ENCODE measurements at places on chromosomes 12 and 14.

- peak; percentile 39 for DNase-seq
Measured at GRCh38 chr12:34033628-34034296, 11.5 kb downstream of the ALG10 start.

GRCh38 chr14:54194501-54194900, 202.3 kb upstream of the CDKN3 start:
- DNase-seq = no peak

DNA sequence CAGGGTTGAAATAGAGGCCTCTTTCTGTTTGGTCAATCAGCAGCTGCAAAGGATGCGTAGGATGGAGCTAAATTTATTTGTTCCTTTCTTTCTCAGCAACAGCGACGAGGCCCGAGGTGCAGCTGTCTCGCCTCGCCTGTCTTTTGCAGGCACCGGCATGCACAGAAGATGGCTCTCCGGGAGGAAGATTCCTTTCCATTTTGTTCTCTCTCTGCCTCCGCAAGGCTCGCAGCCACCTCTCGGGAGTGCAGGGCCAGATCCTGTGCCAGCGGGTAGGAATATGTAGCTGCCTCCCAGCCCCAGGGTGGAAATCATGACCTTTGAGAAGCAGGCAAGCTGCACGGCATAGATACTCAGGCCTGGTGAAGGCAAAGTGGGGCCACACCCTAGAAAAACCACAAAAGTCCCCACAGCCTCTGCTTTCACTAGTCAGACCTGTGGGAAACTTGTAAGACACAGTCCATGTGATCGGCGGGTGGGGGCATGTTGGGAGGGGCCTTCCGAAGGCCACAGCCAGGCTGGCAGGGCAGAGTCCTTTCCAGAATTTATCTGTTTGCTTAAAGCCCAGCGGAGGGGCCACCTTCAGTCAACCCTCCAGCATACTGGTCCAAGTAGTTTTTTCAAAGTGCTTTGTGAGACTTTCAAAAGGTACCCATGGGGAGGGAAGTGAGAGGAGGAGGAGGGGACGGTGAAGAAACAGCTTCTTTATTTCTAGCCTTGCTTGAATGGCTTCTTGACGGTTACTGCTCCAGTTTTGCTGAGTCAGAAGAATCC, at the start of gene MAP1LC3B2:
Gene MAP1LC3B2 (plus strand): TSS at position 220 of the 774 bp plus-strand sequence. CDS start 16,562 bp downstream, outside the sequence.
- no peak for DNase-seq

DNA sequence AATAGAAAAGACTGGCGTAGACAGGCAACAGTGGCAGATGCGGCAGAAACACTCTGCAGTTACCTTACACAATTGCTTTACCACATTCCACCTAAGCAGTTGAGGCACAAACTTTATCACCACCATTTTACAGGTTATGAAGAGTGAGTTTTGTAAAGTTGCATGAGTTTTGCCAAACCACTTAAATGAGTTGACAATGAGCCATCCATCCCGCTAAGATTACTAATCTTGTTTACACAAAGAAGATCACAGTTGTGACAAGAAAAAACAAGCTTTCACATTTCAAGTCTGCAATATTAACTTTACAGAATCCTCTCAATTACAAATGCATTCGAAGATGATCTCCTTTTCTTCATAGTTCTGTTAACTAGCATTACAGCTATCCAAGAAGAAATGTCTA, 1.8 kb downstream of the TMCC3 start:
- DNase-seq = no peak

- DNase-seq = no peak
Measured at GRCh38 chr12:123938679-123939480, 33.8 kb downstream of the CCDC92 start.

DNA sequence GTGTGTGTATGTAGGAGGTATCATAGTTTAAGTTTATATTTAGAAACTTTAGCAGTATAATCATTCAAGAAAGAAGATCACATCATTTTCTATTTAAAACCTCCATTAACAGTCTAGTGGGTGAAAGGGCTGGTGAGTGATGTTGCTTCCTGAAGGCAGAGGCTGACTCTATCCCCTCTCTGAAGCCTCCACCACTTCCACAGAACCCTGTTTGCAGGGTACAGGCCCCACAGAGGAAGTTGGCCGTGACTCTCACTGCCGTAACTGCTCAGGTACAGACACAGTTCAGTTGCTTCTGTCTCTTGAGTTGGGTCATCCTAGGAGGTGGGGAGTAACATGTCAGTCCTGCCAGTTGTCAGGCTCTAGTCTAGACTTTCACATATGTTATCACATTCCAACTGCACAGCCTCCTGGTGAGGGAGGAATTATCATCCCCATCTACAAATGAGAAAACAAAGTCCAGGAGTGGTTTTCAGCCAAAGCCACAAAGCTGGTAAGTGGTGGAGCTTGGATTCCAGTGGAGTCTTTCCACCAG, 31.5 kb downstream of the CFL2 start:
- DNase-seq = no peak

Measured in T47D (cell line).